Muscle of arm (tissue), 14 donors: ENCODE measurements at places on chromosomes 2 and 18. TPM values are rescaled to one million over a fixed set of nuclear protein-coding genes. Genes with fewer than 3 reads are reported as not detected.

Gene FOXI3
- 0.05 TPM for polyA plus RNA-seq

GRCh38 chr2:207504513-207505170, 25.1 kb upstream of the CREB1 start:
- peak; percentile 41 for DNase-seq

Gene APCDD1
- polyA plus RNA-seq, result 37.8 TPM

DNA sequence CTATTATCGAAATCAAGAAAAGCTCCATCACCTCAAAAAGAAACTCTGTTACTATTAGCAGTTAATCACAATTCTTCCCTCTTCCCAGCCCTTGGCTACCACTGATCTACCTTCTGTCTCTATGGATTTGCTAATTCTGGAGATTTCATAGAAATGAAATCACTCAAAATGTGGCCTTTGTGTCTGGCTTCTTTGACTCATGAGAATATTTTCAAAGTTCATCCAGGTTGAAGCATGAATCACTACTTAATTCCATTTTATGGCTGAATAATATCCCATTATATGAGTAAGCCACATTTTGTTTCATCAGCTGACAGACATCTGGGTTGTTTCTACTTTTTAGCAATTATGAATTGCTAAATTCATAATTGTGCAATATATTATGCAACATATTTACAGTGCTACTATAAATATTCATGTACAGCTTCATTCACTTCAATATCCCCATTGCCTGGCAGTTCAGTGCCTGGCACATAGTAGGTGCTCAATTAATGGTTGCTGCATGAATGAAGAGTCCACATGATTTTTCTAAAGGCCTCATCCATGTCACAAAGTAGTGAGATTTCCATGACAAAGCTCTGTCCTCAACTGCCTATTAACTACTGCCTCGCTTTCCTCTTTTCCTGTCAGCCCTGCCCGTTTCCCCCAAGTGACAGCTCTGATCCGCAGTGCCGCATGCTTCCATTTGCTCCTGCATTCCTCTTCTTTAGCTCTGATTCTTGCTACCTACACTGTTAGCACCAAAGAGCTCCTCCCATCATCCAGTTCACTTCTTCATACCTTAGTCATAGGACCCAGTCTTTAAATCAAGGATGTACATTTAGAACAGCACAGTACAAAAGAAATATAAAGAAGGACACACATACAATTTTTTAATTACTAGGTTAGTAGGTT, 32.8 kb downstream of the CCDC93 start:
- no peak for DNase-seq

Gene TMEM200C
- polyA plus RNA-seq, result not detected

Gene GAREM1
- polyA plus RNA-seq, result 10.8 TPM

DNA sequence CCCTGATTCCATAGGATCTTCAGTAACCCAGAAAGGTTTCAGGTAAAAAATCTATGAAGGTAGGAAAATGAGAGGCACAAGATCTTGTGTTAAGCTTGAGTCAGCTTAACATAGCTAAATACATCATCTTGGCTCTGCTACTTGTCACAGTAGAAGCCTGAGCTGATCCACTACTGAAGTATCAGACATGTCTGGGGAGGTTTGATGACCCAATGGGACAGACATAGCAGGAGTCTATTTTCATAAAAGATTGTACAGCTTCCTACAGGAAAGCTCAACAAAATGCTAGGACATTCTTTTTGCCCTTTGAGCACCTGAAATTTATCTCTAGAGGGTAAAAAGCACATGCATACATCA, 84.3 kb upstream of the FSHR start:
- no peak for DNase-seq
